Stimulated activated naive CD8-positive, alpha-beta T cell treated with anti-CD3 and anti-CD28 coated beads, Interleukin-15, Interleukin-2, amounts not matched to agents 100 U/mL and 50 U/mL, for 24 hours (primary cell): ENCODE measurements at places on chromosomes 12 and 14.

DNA sequence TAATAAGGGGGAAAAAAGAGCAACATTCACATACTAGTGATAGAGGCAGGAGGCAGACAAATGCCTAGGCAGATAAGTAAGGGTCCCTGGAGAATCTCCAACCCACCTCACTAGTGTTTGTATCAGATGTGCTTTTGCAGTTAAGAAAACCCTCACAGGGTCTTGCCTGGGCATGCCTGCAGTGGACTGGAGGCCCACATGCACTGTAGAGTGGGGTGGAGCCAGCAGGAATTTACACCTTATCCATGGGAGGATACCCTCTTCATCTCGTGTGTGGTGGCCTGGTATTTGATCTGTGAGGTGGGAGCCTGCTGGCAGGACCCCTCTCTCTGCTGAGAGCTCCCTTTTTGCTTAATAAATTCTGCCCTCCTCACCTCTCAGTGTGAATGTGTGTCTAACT lies 238.0 kb upstream of the SLC16A7 start:
- no peak for DNase-seq

DNA sequence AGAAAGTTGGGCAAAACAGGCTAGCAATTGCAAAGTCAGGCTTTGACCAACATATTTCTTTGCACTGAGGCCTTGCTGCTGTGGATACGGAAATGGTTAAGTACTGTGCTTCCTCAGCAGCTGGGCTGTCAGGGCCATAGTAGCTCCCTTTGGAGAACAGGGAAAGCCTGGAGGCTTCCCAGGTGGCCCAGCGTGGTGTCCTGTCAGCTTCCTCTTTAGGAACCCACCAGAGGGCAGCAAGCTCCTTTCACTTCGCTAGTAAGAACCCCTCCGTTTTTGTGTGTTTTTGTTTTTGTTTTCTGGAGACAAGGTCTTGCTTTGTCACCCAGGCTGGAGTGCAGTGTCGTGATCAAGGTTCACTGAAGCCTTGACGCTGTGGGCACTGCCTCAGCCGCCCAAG lies 1.7 kb upstream of the CFAP251 start:
- no peak for DNase-seq

DNA sequence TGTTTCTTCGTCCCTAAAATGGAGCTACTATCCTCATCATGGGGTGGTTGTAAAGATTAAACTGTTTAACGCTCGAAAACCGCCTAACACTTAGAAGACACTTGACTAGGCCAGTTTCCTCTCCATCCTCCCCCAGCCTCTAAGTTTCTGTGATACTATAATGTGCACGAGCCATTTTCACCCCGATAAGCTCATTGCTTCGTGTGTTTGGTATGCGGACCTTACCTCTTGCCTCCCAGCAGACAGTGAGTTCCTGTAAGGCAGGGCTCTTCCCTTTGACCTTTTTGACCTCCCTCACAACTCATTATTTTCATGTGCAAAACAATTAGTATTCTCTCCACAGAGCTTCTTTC lies 499 bp upstream of the GXYLT1 start:
- no peak for DNase-seq

GRCh38 chr14:24690492-24690891 lies 56.5 kb upstream of the GZMB start:
- DNase-seq = no peak

DNA sequence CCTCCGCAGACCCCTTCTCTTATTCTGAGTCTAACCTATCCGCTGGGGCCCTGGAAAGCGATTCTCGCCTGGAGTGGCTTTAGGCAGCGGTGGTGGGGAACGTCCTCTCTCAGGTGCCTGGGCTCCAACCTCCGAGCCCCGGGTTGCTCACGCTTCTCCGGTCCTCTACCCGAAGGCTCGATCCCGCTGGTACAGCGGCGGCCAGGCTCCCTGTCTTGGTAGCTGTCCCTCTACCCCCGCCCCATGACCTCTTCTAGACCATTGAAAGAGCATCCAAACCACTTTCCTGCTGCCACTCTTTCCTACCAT lies 505 bp upstream of the HEBP1 start:
- DNase-seq = no peak
